NAMALWA (cell line): ENCODE measurements at places on chromosomes 1 and 21.

DNA sequence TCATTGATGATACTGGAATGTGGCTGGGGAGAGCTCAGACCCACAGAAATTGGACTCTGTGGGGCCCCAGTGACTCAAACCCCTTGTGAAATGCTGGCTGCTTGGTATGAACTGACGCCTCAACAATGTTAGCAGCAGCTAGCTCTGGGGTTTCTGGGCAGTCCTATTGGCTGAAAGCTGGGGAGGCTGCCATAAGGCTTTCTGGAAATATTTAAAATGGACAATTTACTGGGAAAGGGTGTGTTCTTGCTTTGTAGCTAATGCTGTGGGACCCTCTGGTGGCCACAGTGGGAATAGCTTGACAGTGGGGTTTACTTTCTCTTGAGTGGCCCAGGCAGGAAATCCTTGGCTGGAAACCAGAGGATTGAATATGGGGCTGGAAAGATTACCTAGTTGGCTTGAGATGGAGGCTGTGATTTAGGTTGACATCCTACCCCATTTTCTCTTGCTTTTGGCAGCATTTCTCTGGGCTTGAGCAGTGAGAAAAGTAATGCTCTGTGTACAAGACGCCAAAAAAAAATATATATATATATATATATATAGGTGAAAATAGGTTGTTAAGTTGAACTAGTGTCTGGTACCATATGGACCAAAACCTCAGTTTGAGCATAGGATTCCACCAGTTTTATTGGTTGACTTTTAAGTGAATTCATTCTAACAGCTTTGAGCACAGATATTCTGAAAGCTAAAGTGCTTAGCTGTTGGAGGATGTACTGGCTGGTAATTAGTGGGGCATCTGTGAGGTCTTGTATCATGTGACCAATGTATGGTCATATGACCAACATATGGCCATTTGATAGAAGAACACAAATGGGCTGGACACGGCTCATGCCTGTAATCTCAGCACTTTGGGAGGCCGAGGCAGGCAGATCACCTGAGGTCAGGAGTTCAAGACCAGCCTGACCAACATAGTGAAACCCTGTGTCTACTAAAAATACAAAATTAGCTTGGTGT, 8.2 kb upstream of the S100A10 start:
- peak; percentile 86 for DNase-seq

DNA sequence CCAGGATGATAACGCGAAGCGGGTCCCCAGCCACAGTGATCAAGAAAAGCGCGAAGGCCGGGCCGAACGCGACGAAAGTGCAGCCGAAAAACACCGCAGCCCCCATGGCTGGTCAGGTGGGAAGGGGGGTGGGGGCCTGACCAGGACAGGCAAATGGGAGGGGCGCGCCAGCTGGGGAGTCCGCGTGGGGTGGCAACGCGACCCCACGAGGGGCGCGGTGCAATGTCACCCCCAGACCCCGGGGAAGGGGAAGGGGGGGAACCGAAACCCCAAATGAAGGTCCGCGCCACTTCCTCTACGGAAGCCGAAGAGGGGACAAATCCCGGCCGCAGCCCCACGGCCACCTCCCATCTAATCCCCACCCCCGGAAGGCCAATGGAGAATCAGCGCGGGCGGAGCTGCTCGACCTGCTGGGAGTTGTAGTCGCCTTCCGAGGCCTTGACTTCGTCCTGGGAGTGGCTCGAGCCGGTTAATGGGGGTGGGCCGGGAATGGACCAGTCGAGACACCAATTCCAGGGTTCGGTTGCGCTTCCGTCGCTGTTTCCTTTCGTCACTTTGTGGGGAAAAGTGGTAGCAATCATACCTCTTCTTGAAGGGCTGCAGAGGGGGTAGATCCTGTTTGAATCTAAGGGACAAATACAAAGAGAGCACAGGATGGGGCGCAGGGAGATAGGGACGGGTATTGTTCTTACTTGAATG, at the start of gene APH1A:
TSS of gene APH1A (minus strand) at position 312 of the 699 bp plus-strand sequence. CDS start at position 106, 206 bp downstream.
- peak; percentile 96 for DNase-seq

DNA sequence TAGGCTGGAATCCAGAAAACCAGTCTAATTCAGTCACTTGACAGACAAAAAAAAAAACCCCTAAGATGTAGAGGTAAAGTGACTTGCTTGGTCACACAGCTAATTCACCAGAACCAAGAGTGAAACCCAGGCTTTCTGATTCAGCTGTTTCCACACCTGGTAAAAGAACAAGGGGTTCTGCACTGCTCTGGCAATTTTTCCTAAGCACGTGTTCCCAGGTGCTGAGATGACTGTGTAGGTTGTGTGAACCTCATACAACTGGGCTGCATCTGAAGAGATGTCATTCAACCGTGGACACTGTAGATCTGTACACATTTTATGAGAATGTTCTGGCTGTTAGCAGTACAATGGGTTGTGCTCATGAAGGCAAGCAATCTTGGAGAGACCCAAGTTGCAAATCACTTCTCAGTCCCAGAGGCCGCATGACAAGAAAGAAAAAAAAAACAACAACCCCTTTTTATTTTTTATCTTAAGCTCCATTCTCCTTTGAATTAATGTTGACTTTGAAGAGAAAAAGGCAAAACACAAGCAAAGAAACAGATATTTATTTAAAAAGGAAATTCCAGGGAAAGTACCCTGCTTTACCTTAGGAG, 95.4 kb downstream of the INTS7 start:
- DNase-seq, result peak; percentile 21

- no peak for DNase-seq
These were observed 68.9 kb downstream of the C4BPA start for GRCh38 chr1:207172885-207173284.
